Heart left ventricle (tissue), 16 donors: ENCODE measurements at places on chromosomes 4 and X. TPM values are rescaled to one million over a fixed set of nuclear protein-coding genes. Genes with fewer than 3 reads are reported as not detected.

GRCh38 chr4:189773909-189774308 lies 166.8 kb upstream of the FRG1 start:
- DNase-seq, result no peak

- DNase-seq, result no peak
These were observed 97.2 kb upstream of the FRG1 start for GRCh38 chr4:189843413-189844009.

DNA sequence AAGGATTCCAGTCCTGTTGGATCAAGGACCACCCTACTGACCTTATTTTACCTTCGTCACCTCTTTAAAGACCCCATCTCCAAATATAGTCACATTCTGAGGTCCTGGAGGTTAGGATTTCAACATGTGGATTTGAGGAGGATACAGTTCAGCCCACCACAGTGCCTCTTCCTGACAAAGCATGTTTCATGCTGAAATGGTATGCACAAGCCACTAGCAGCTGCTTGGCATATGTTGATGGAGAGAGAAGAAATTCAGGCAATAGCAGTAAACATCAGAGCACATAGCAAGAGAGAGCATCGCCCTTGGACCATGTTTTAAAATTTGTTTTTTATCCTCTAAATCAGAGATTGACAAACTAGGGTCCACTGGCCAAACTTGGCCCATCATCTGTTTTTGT lies 172.1 kb downstream of the PRKX start:
- DNase-seq, result no peak

GRCh38 chr4:182338063-182338462 lies 94.9 kb downstream of the TENM3 start:
- DNase-seq, result no peak

GRCh38 chr4:101393256-101393655 lies 45.9 kb upstream of the PPP3CA start:
- no peak for DNase-seq

DNA sequence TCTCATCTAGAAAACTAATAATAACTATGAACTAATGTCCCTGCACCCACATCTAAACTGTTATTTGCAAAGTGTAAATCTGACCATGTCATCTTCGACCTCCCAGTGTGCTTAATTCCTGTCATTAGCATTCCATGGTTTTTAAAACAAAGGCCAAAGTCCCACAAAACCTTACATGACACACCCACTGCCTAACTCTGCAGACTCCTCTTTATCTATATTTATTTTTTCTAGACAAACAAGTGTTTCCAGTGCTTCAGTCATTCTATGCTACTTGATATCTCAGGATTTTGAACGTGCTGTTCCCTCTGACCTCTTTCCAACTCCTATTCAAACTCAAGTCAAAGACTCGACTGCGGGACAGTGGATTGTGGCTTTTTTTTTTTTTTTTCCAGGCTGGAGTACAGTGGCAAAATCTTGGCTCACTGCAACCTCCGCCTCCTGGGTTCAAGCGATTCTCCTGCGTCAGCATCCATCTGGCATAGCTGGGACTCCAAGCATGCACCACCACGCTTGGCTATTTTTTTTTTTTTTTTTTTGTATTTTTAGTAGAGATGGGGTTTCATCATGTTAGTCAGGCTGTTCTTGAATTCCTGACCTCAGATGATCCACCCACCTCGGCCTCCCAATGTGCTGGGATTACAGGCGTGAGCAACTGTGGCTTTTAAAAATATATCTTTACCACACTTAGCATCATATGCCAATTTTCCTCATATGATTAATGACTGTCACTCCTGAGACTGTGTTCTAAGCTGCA lies 1511.0 kb downstream of the ARAP2 start:
- DNase-seq, result no peak

DNA sequence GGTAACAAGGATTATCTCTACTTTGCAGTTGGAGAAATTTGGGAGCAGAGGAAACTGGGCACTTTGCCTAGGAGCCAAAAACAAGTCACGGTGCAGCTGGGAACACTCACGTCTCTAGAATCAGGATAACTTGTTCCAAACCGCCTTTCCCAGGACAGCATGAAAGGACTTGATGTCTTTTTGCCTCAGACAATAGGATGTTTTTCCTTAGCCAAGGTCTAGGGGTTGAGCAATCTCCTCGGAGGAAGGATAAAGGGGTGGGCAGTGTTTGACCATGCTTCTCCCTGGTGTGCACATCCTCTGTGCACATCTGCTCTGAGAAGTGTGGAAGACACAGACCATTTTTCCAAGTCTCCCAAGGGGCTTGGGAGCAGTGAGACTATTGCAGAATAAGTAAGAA lies 1.7 kb upstream of the SPARCL1 start:
- peak; percentile 76 for DNase-seq

- no peak for DNase-seq
These were observed 297.9 kb upstream of the FAT4 start for GRCh38 chr4:125016892-125017299.

- DNase-seq, result no peak
These were observed 1.2 kb upstream of the DNAJB14 start for GRCh38 chr4:99947608-99948007.

- no peak for DNase-seq
These were observed 35.0 kb downstream of the CLDN2 start for GRCh38 chrX:106955004-106955772.

DNA sequence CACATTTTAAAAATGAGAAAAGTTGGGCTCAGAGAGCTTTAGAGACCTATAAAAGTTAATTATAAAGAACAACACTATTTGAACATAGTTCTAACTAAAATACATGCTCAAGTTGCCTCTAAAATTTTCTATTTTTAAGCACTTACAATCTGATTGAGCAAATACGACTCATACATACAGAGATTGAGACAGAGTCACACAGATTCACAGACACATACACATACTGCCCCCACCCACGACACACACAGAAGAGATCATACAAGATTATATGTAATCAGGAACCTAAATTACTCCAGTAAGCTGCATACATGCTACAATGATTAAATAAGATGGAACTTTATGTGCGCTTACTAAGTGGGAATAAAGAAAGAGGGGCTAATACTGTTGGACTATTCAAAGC lies 2.7 kb upstream of the ASB5 start:
- DNase-seq, result no peak

GRCh38 chr4:25154594-25155265 lies 5.5 kb downstream of the SEPSECS start:
- DNase-seq, result no peak

DNA sequence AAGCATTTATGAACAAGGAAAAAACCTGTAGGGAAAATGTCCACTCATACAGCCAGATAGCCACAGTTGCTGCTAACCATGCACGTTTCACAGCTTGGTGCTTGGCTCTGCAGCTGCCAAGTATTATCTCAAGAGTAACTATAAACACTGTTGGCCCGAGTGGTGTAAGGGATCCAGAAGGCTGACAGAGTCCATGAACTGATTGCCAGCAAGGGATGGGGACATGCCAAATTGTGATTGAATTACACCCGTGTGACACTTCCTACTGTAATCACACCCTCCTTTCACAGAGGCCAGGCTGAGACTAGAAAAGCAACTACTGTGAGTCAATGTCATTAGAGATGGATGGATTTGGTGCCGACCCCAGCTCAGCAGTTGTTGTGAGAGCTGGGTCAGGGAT lies 223.9 kb upstream of the ANKRD50 start:
- peak; percentile 76 for DNase-seq

DNA sequence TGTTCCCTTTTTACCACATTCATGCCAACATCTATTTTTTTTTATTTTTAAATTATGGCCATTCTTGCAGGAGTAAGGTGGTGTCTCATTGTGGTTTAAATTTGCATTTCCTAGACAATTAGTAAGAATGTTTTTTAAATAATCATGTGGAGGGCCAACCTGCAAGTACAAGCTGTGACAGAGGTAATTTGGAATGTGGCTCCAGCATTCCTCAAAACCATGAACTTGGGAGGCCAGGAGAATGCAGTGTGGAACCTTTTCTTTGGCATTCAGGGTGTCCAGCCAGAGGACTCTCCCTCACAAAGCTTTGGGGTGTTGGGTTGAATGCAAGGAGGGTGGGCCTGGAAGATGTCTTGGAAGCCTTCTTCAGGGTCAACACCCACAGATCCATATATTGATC lies 7.3 kb upstream of the TMEM185A start:
- DNase-seq, result no peak

GRCh38 chr4:20626326-20627005 lies 73.8 kb upstream of the PACRGL start:
- DNase-seq, result no peak

- DNase-seq, result peak; percentile 67
These were observed at the start of gene LGI2 for GRCh38 chr4:25030277-25031076. TSS of gene LGI2 (minus strand) at chr4:25030946. CDS start at chr4:25030693, 253 bp downstream.

PCDH11X gene
- total RNA-seq, result not detected

LONRF3 gene
- 2.1 TPM for total RNA-seq

STPG2 gene
- total RNA-seq, result not detected

BMP3 gene
- not detected for total RNA-seq

CXCL10 gene
- 0.61 TPM for total RNA-seq

JAKMIP1 gene
- not detected for total RNA-seq

FRAS1 gene
- total RNA-seq, result 0.84 TPM
